ENCODE measurements at places on chromosomes 16 and 17. TPM values are rescaled to one million over a fixed set of nuclear protein-coding genes. Genes with fewer than 3 reads are reported as not detected.

- no peak for DNase-seq
Measured at GRCh38 chr16:49610983-49611382, 237.4 kb downstream of the C16orf78 start.

GRCh38 chr16:84718-85406 is 6.8 kb downstream of the MPG start:
- DNase-seq = no peak

GRCh38 chr16:72884037-72884436 is 163.9 kb downstream of the ZFHX3 start:
- DNase-seq = no peak

DNA sequence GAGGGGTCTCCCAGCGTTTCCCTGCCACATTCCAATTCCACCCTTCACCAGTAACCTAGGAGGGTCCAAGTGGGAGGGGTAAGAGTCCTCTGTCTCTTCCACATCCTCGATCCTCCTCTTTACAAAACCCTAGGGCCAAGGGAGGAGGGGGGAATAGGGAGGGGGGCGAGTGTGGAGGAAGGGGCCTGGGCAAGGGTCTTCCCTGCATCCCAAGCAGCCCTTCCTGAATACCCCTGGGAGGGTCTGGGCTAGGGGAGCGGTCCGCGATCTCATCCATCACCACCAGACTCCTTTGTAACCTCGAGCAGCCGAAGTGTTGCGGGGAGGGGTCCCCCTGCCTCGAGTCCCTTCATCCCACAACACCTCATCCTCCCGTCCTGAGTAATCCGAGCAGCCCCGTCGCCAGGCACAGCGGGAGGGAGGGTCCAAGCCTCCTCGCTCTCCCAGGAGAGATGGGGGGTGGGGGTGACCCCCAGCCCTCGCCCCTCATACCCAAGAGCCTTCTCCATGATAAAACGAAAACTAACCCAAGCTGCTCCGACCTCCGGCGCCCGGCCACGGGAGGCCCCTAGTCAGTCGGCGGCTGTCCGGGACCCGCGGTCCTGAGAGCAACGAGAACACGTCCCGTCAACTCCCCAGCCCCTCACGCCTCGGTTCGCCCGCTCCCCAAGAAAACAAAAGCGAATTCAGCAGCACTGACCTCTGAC is 502 bp downstream of the SMPD3 start:
- peak; percentile 89 for DNase-seq

- DNase-seq = no peak
Measured at GRCh38 chr17:57048096-57048495, 37.0 kb upstream of the AKAP1 start.

DNA sequence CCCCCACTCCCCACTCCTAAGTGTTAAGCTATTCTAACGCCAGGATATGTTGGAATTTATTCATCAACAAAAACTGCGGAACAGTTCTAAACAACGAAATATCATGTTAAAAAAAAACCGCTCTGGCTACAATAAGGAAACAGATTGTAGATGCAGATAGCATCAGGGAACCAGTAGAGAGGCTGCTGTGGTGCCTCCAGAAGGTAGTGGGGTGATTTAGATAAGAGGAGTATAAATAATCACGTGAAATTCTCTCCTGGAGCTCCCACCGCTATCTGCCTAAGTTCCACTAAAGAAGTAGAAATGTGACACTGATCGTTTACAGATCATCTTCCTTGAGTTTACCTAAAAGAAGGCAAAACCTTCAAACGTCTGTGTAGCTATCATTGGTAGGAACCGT is 8.0 kb downstream of the AHSP start:
- no peak for DNase-seq

DNA sequence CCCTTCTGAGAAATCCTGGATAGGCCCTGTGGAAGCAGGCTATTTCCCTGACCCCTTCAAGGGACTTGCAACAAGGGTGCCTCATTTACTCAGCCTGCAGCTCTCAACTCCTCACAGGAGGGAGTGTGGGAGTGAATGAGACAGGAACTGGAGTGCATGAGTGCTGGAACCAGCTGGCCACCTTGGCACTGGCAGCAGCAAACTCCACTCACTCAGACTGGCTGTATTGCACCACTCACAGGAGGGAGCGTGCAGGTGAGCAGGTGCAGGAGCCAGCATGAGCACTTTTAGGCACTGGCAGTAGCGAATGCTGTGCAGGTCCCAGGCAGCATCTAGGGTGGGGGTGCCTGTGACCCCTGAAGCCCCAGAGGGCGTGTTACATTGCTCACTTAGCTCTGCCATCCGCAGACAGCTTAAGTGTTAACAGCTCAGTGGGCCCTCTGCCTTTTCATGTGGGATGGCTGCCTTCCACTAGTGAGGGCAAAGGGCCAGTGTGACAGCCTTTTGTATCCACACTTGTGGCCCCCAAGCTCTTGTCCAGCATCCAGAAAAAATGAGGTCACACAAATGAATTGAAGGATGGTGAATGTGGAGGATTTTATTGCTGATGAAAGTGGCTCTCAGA is 11.0 kb upstream of the ZNHIT3 start:
- DNase-seq = peak; percentile 33

DNA sequence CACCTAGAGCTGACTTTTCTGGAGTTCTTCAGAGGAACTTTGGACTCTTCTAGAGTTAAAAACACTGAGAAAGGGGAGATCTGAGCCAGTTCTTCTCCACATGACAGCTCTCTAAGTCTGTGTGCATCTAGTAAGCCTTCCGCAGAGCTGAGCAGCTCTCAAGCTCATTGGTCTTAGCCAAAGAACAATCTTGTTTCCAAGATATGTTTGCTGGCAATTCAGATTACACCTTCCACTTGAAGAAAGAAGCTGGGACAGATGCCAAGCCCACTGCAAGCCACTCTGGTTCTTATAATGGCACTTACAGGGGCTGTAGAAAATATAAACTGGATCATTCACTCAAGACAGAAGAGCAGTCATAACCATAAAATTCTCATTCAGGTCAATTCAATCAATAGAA is 134.1 kb upstream of the TOX3 start:
- DNase-seq = no peak

- no peak for DNase-seq
Measured at GRCh38 chr17:41496803-41497484, 7.2 kb upstream of the KRT36 start.

DNA sequence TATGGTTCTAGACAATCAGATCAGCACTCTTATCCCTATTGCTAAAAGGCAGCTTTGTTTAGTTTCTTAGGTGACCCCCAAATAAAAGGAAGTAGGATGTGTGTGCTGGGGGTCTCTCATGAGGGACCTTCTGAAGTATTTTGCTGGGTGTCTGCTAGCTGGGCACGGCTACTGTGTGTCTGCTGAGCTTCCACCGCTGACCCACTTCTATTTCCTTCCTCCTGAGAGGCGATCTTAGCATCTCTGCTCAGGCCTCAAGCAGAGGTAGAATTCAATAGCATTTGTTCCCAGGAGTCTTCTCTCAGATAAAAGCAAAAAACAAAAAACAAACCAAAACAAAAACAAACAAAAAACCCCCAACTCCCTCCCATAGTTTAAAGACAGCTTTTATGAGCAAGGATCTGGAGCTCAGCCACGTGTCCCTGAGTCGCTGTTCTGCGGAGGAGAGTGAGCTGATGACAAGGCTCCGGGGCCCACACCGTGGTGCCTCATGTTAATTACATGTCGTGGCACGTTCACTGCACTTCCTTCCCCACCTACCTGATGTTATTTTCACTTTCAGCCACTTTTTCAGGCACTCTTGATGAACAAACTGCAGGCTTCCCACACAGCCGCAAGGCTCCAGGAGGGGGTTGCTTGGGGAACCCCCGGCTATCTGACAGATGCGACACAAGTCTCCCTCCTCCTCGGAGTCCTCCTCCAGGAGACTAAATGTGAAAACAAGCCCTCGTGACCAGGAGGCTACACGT is 83.5 kb downstream of the MARCHF10 start:
- no peak for DNase-seq

DNA sequence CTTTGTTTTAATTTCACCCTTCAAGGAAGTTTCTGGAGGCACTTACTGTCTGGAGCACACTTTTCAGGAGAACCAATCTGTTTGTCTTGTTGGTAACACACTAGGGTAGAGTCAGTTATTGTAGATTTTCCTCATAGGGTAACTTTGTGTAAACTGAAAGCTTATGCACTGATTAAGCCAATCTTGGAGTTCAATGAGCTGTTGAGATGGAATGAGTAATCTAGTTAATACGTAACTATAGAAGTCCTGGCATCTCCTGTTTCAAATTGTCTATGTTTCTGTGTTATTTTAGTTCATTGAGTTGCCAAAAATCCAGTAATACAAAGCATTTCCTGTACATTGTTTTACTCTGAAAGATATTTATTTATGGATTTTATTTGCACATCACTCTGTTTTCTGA is 111.6 kb upstream of the HAS3 start:
- no peak for DNase-seq

GRCh38 chr17:68776451-68776850 is 175.3 kb upstream of the FAM20A start:
- no peak for DNase-seq

DNA sequence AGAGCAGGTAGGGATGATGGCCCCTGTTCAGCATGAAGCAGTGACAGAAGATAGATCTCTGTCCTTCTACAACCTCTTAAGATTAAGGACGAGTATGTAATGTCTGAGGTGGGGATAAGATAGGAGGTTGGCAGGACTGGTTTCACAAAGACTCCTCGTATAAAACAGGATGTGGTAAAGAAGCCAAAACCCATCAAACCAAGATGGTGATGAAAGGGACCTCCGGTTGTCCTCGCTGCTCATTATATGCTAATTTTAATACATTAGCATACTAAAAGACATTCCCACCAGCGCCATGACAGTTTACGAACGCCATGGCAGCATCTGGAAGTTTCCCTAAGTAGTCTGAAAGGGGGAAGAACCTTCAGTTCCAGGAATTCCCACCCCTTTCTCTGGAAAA is 27.3 kb downstream of the MIS12 start:
- no peak for DNase-seq

- DNase-seq = no peak
Measured at GRCh38 chr17:52036416-52036815, 122.1 kb downstream of the CA10 start.

GRCh38 chr17:81071761-81072741 is 37.1 kb downstream of the BAIAP2 start:
- no peak for DNase-seq

GRCh38 chr16:50573947-50574744 is 25.9 kb downstream of the NKD1 start:
- DNase-seq = no peak

Gene GNAO1
- 3.0 TPM for total RNA-seq

Gene CCL22
- total RNA-seq = not detected

Gene SOX15
- total RNA-seq = not detected

Gene RAB40B
- 5.5 TPM for total RNA-seq

Gene TM4SF5
- total RNA-seq = not detected

All from mesenteric fat pad (tissue), 1 donor.